G401 (cell line): ENCODE measurements at places on chromosomes 16 and 17. TPM values are rescaled to one million over a fixed set of nuclear protein-coding genes. Genes with fewer than 3 reads are reported as not detected.

Gene INCA1
- total RNA-seq, result 0.14 TPM in 1 of 2 replicates, not detected in the other

Gene PHAF1
- 35.3 and 40.9 TPM in 2 replicates for total RNA-seq

- peak; percentile 69 for DNase-seq
Observed at GRCh38 chr17:75633486-75634375, 497 bp downstream of the SMIM5 start.

GRCh38 chr17:41153856-41154255 is 4.2 kb upstream of the KRTAP4-5 start:
- no peak for DNase-seq

- DNase-seq, result no peak
Observed at GRCh38 chr17:8141045-8141444, 11.2 kb downstream of the PER1 start.

DNA sequence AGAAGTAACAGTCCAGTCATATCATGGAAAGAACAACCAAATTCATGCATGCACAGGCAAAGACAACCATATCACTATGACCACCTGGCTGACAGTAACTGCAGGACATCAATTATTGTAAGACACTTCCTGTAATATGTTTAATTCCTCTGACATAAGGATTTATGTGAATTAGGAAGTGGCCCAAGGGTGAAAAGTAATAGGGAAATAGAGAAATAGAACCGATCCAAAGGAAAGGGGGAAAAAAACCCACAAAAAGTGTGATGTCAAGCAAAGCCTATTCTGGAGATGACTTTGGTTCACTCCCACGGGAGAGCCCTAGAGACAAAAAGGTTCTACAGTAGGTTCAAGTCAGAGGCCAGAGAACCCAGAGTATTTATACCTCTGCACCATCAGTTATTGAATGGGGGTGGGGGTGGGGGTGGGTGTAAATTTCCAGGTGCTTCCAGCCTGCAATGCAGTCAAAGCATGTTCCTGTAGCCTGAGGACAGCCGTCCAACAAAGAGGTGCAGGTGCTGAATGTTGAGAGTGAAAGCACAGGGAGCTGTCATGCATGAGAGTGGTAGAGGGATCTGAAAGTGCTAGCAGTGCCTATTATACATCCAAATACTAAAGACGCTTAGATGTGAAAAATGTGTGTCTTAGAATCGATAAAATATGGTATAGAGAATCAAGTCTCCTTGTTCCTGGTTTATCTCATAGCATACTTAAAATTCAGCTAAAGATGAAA is 95.6 kb upstream of the HLF start:
- DNase-seq, result no peak

DNA sequence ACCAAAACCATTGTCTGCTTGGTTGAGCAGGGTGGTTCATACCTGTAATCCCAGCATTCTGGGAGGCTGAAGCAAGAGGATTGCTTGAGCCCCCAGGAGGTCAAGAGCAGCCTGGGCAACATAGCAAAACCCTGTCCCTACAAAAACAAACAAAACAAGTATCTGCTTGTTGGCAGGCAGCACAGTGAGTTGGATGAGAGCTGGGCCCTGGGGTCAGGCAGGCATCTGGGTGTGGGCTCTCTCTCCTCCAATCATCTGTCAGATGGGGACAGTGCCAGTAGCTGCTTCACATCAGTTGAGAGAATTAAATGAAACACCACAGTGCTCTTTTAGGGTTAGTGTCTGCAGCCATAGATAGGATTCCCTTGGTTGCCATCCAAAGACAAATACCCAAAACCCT is 5.8 kb downstream of the ARMC7 start:
- no peak for DNase-seq

GRCh38 chr17:1487939-1488825 is 4.3 kb downstream of the MYO1C start:
- peak; percentile 76 for DNase-seq

GRCh38 chr17:44308320-44308818 is at the start of gene RUNDC3A:
TSS of gene RUNDC3A (plus strand) at chr17:44308601. CDS start at chr17:44308833, 232 bp downstream.
- DNase-seq, result peak; percentile 95

GRCh38 chr16:20409398-20410120 is at the start of gene ACSM5:
TSS of gene ACSM5 (plus strand) at chr16:20409534. CDS start at chr16:20411485, 1,951 bp downstream.
- DNase-seq, result peak; percentile 27

GRCh38 chr17:34319039-34319483 is at the start of gene CCL8:
TSS of gene CCL8 (plus strand) at chr17:34319435. CDS start at chr17:34319502, 67 bp downstream.
- DNase-seq, result no peak

- no peak for DNase-seq
Observed at GRCh38 chr17:14776791-14777190, 475.9 kb downstream of the HS3ST3B1 start.

DNA sequence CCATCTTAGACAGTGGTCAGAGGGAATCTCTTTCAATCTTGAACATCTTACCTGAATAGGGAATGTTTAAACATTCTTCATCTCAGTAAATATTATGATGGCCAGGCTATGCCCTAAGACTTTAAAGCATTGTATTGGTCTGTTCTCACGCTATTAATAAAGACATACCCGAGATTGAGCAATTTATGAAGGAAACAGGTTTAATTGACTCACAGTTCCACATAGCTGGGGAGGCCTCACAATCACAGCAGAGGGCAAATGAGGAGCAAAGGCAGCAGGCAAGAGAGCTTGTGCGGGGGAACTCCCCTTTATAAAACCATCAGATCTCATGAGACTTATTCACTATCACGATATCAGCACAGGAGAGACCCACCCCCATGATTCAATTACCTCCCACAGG is 55.3 kb upstream of the SOX9 start:
- DNase-seq, result no peak

- peak; percentile 17 for DNase-seq
Observed at GRCh38 chr17:62995377-62995885, 29.4 kb downstream of the TANC2 start.

DNA sequence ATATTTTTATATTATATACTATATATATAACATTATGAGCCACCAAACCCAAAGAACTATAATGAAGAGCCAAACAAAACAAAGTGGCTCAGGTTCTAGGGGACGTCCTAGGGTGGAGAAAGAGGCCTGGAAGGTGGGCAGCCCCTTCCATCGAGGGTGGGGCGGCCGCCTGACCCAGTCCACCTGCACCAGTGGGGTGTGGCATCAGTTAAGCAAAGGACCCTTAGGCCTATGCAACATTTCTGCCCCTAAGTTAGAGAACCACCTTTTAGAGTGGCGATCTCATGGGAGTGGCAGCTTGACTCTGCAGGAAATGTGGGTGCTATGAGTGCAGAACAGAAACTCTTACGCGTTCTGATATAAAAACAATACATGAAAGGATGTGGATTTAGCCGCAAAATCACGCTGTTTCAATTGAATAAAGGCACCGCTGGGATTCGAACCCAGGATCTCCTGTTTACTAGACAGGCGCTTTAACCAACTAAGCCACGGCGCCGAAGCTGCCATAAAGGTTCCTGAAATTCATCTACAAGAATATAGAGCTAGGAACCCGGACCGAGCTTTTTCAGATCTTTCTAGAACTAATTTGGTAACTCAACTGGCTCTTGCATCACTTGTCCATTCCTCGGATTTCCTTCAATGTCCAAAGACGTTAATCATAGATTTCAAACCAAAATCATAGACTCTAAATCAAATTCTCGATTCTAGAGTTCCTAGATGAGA is 15.6 kb upstream of the AURKB start:
- DNase-seq, result peak; percentile 73
